Activated CD8-positive, alpha-beta memory T cell treated with anti-CD3 and anti-CD28 coated beads for 48 hours (primary cell): ENCODE measurements at places on chromosomes 5 and 9.

- no peak for DNase-seq
Measured at GRCh38 chr5:137142764-137143605, 356.1 kb downstream of the SPOCK1 start.

DNA sequence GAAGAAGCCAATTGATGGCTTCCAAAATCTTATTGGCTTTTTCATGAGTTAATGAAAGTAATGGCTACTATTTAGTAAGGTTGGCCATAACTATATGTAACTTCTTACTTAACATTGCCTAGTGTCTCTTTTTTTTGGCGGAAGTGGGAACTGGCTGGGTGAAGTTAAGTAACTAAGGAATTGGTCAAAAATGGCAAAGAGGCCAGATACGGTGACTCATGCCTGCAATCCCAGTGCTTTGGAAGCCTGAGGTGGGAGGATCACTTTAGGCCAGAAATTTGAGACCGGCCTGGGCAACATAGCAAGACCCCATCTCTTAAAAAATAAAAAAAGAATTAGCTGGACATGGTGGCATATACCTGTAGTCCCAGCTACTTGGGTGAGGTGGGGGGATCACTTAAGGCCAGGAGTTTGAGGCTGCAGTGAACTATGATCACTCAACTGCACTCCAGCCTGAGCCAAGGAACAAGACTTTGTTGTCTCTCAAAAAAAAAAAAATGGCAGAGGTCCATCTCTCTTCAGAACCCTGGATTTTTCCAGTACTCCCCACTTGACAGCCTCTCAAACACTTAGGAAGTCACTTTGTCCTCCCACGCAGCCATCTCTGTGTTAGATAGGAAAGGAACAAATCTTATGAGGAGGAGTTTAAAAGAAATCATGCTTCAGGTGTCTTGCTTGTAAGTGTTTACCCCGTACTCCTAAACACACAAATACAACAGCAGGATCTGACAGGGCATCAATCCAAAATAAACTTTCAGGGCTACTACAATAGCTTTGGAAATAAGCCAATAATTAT, 75.7 kb downstream of the TEK start:
- DNase-seq = no peak

DNA sequence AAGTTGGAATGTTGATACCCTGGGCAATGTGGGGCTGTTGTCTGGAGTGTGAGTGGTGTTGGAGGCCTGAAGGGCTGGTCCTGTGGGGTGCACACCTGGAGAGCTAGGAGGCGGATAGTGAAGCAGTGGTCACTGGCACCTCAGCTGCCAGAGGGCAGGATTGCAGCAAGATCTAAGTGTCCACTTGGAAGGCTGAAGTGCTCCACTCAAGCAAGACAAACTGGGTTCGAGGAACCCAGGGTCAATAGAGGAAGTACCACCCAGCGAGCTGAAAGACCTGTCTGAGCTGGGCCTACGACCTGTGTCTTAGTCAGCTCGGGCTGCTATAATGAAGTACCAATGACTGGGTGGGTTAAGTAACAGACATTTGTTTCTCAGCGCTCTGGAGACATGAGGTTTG, 39.7 kb upstream of the TJP2 start:
- no peak for DNase-seq

DNA sequence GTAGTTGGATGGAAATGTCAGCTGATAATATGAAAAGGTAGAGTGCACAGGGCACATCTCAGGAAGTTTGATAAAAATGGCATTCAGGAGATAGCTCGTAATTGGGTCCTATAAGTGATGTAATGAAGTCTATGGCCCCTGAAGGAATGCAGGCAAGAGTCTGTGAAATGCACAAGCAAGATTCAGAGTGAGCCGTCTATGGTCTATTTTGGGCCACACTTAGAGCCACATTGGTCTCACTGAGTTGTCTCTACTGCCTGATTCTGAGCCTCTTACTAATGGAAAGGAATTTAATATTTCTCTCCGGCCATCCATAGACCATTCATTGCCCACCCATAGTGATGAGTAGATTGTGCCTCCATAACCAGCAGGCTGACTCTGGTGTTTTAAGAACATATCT, 111.3 kb upstream of the KCNN2 start:
- no peak for DNase-seq

DNA sequence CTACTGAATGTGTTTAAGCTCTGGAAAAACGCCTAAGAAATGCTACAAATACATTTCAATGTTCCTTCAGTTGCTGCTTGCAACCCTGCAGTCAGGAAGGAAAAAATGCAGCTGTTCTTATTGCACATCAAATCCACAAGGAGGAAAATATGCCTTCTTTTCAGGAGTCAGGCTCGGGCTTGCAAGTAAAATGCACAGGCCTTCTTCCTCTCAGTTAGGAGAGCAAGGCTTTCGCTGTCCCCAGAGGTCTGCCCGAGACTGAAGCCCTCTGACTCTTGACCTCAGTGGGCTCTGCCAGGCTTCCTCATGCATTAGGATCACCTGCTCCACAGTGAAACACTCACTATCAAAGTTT, 899 bp upstream of the SHC3 start:
- DNase-seq = no peak

- DNase-seq = peak; percentile 8
Measured at GRCh38 chr9:83596899-83597504, 25.9 kb upstream of the IDNK start.

DNA sequence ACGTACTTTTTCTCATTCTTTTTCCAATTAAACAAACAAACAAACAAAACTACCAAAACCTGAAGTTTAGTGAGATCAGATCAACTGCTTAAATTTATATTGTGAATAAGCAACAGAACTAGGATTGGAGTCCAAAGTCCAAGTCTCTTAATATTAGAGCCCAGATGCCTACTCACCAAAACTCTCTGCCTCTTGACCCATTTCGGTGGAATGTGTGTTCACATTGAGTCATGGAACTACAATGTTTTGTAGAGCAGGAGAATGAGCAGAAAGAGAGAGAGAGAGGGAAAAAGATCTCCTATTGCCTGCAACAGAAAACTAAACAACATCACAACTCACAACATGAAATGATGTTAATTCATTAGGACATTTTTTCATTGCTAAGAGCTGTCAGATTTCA, 751.1 kb downstream of the TLR4 start:
- DNase-seq = no peak

- no peak for DNase-seq
Measured at GRCh38 chr9:35698231-35698630, 8.5 kb upstream of the TPM2 start.

DNA sequence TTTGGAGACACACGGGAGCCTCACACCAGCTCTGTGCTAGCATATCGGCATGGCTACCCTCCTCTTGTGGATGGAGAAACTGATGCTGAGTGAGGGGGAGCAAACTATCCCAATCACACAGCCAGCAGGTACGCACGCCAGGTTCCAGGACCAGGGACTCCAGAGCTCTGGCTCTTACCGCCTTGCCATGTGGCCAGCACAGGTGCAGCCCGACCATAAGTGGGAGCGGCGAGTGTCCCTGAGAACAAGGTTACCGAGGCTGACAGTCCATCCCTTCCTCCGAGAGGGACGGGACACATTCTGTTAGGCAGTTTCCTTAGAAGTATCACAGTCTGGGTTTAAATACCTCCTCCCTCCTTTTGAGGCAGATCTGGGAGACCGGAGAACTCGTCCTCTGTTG, 86.0 kb downstream of the PAX5 start:
- DNase-seq = no peak

GRCh38 chr9:77968506-77968905, 63.1 kb downstream of the GNAQ start:
- no peak for DNase-seq

GRCh38 chr9:78132701-78133058, 101.1 kb upstream of the GNAQ start:
- DNase-seq = no peak

GRCh38 chr9:127896395-127897192, 2.8 kb downstream of the ST6GALNAC6 start:
- no peak for DNase-seq

DNA sequence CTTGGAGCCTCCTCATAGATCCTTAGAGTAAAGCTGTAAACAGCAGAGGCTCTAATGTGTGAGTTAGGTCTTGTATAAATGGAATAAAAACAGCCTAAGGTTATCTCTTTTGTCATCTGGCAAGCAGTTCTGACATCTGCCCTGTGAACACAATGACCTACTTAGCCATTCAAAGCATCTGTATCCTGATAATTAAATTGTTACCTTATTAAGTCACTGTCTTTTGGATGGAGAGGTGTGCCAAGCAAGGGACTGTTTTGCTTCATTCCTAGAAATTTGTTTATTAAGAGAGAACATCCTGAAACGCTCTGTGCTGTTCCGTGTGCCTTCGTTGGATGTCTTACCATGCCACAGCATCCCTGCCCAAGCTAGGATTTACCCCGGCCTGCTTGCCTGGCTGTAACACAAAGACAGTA, 1.5 kb downstream of the LSM11 start:
- no peak for DNase-seq

DNA sequence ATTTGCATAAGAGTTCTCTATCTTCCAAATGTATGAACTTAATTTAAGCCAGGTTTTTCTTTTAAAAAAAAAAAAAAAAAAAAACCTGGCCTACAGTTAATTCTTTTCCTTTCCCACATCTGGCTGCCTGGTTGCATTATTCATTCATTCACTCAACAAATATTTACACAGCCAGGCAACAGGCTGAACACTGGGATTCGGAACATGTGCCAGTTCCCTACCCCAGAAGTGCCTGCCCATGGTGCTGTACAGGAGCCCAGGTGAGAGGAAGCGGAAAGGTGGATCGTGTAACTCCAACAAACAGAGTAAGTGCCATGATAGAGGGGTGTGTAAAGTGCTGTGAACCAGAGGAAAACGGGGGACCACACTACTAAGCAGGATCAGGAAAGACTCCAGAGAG, 93.6 kb downstream of the CDK5RAP2 start:
- no peak for DNase-seq

DNA sequence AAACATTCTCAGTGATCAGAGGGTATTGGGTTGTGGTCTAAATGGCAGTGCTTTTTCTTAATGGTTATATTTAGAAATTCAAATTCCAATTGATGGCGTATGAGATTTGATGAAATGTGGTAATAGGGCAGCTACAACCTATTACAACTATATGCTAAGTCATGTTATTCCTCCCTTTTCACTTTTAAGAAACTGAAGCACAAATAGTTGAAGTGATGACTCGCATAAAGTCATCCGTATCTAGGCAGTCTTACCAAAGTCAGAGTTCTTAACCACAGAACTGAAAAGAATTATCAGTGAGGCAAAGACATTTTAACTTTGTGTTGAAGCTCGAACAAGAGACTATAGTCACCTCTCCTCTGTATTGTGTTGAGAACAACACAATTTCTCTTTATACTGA, 28.2 kb downstream of the C9orf152 start:
- DNase-seq = no peak

DNA sequence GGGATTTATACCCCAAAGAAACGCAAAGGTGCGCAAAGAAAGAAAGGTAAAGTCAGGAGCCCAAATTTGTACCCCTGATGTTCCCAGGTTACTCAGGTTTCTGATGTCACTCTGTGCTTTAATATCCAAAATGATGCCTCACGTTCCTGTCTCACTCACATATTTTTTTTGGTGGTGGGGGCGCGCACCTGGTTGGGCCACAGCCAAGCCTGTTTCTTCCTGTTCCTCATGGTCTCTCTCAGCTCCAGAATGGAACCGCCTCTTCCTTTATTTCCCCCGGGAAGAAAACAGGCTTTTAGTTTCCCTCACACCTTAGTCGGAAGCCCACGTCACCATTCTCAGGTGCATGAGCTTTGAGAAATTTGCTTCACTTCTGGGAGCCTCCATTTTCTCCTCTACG, 118.3 kb upstream of the BOD1 start:
- DNase-seq = no peak

GRCh38 chr9:107281922-107282667, 984 bp upstream of the RAD23B start:
- DNase-seq = no peak

DNA sequence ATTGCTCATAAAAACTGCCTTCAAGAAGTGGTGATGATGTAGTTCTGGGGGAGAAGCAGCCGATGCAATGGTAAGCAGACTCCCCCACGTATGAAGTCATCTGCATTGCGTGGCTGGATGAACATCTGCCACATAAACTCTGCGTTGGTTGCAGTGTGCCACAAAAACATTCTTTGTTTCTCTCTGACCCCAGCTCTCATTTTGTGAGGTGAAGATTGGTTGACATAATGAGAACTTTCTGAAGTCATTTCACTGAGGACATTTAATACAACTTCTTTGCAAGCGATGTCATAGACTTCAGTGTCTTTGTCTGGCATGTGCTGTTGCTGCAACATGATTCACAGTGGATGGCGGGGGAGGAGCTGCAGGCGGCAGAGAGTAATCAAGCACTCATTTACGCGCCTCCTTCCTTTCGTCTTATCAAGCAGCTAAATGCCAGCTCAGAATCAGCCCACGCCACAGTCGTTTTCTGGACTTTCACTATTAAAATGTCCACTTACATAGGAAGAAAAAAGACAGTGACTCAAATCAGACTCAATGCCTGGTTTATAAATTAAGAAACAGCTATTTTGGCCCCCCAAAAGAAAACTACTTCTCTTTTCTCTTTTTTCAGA, 91.5 kb upstream of the NFIL3 start:
- DNase-seq = no peak

GRCh38 chr5:43514471-43514815, 505 bp downstream of the C5orf34 start:
- DNase-seq = no peak

DNA sequence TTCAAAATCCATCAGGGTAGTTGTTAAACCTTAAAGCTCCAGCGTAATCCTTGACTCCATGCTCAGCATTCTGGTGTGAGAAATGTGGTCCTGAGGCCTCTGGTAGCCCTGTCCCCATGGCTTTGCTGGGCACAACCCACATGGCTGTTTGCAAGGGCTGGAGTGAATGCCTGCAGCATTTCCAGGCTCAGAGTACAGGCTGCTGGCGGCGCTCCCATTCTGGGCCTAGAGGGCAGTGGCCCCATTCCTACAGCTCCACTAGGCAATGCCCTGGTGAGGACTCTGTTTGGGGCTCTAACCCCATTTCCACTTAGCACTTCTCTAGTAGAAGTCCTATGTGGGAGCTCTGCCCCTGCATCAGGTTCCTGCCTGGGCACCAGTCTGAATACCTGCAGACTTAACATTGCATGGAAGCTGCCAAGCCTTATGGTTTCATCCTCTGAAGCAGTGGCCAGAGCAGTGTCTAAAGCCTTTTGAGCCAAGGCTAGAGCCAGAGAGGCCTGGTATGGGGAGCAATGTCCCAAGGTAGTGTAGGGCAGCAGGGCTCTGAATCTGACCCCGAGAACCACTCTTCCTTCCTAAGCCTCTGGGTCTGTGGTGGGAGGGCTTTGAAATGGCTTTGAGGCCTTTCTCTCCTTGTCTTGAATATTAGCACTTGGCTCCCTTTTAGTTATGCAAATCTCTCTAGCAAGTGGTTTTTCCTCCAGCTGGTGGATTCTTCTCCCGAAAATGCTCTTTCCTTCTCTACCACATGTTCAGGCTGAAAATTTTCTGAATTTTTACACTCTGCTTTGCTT, 5.8 kb upstream of the ALDH1A1 start:
- no peak for DNase-seq

- no peak for DNase-seq
Measured at GRCh38 chr5:133251296-133252132, 199.7 kb downstream of the HSPA4 start.
